GM06990 (cell line): ENCODE measurements at places on chromosomes 7 and 10.

- no peak for DNase-seq
Observed at GRCh38 chr10:114635797-114636550, 22.1 kb downstream of the ABLIM1 start.

DNA sequence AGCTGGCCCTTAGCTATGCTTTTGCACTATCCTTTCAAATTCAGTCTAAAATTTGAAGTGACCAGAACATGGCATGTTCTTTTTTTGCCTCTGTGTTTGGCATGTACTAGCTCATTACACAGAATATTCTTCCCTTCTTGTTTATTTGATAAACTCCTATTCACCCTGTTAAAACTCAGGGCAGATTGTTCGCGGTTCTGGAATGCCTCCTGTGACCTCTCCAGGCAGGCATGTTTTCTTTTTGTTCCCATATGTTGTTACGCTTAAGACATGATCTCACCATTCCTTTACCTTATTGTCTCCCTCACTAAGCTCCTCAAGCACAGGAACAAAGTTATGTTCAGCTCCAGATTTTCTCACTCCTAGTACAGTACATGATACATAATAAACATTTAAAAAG, 181.7 kb downstream of the CCSER2 start:
- no peak for DNase-seq

DNA sequence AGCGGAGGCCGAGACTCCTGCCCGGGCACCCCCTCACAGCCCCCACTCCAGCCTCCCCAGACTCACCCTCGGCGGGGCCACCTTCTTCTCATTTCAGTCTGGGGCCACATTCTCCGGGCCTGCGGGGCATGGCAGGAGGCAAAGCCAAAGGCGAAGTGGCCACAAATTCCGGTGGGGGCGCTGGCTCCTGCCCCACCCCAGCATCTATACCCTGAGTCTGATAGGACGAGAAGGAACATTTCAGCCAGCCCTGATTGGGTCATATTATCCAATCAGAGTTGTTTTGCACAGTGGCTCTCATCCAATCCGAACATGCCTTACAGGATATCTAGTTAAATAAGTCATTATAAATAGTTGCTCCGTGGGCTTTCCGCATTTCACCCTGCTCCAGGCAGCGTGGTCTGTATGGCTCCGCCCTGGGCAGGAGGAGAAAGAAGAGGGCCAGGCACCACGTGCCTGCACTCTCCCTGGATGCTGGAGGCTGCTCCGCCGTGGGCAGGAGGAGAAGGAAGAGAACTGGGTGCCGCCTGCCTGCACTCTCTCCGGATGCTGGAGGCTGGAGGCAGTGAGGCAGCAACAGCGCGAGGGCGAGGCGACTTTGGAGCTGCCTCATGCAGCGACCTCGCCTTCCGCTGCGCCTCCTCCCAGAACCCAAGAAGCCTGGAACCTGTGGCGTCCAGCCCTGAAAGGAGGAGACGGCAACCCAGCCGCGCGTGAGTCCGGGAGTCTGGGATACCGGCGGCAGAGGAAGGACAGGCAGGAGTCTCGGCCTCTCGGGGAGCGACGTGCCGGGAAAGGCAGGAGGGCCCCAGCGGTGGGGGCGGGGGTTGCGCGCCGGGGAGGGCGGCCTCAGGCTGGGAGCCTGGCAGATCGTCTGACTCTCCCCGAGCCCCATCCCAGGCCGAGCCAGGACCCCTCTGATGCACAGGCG, 162.9 kb downstream of the ZNF33B start:
- no peak for DNase-seq

- no peak for DNase-seq
Observed at GRCh38 chr7:85103962-85104361, 82.9 kb downstream of the SEMA3D start.

- no peak for DNase-seq
Observed at GRCh38 chr7:158902427-158902826, 46.1 kb downstream of the DYNC2I1 start.

DNA sequence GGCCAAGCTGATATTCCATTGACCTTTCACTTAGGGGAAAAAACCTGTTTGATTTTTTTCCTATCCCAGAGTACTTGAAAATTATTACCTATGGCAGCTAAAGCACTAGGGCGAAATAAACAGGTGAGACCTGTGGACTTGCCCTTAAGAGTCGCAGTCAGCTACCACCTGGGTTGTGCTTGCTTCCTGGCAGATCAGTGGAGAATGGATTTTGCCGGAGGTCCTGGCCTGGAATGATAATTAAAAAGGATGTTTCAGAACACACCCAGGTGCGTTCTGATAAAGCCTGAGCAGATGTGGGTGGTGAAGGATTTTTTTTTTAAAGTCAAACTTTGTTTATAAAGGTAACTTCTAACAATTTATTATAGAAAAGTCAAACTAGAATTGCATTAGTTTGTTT, 59.1 kb downstream of the AUTS2 start:
- no peak for DNase-seq

DNA sequence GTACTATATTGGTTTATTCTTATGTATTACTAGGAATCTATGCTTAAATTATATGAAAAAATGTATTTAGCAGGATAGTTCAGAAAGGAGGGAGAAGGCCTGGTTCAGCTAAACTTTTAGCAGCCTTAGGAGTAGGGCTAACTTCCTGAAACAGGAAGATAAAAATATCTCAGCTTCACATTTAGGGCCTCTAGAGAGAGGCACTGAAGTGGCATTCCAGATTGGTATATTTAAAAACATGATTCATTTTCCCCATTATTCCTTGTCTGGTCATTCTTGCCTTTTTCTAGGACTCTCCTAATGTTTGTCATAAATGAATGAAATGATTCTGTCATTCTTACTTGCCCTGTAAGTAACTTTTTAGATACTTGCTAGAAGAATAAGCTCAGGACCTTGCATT, 63.0 kb upstream of the CYP26C1 start:
- DNase-seq, result no peak

- no peak for DNase-seq
Observed at GRCh38 chr10:124632566-124632965, 111.6 kb downstream of the FAM53B start.

GRCh38 chr7:2090526-2091520, 141.9 kb downstream of the MAD1L1 start:
- no peak for DNase-seq

GRCh38 chr7:151883857-151884256, 6.9 kb upstream of the PRKAG2 start:
- DNase-seq, result no peak

DNA sequence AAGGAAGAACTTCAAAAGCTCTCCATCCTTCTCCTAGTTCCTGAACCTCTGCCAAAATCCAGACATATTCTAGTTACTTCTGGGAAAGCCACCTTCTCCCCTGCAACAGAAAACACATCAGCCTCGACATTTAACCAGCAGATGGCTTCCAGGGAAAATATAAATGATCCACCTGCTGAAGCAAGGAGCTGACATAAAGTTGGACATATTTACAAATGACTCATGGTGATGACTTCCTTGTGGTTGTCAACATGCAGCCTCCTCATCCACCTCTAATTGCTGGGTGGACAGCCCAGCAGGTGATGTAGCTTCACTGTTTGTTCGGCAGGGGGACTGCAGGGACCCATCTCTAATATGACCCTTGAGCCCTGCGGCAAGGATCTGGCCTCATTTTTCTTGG, 266.0 kb downstream of the C7orf25 start:
- DNase-seq, result no peak

- DNase-seq, result no peak
Observed at GRCh38 chr7:7798510-7798909, 80.1 kb upstream of the RPA3 start.

- no peak for DNase-seq
Observed at GRCh38 chr10:69315100-69315542, 36.8 kb downstream of the HK1 start.

- DNase-seq, result no peak
Observed at GRCh38 chr10:99520040-99520846, 12.5 kb upstream of the NKX2-3 start.

DNA sequence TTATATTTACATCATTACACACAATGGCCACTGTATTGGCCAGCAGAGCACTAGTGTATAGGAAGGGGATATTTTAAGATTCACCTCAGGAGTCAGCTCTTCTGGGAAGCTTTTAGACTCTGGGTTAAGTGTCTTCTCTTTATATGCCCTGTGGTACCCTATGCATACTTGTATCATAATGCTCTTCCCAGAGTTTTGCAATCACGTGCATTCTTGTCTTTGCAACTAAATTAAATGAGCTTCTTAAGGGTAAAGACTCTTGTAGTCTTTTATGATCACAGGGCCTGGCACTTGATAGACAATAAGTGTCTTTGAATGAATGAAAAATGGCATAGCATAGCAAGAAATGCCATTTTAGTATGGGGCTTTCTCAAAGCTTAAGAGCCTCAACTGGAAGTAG, 35.4 kb upstream of the ARMS2 start:
- no peak for DNase-seq

- no peak for DNase-seq
Observed at GRCh38 chr7:116906391-116906790, 44.0 kb downstream of the CAPZA2 start.

DNA sequence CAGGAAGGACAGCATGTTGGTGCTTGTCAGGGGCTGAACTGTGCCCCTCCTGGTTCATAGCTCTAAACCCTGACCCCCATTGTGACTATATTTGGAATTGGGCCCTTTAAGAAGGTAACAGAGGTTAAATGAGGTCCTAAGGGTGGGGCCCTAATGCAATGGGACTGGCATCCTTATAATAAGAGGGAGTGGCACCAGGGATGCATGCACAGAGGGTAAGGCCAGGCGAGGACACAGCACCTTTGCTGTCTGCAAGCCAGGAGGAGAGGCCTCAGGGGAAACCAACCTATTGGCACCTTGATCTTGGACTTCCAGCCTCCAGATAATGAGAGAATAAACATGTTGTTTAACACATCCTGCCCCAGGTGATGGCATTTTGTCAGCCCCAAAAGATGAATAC, 61.3 kb upstream of the EBF3 start:
- DNase-seq, result no peak

DNA sequence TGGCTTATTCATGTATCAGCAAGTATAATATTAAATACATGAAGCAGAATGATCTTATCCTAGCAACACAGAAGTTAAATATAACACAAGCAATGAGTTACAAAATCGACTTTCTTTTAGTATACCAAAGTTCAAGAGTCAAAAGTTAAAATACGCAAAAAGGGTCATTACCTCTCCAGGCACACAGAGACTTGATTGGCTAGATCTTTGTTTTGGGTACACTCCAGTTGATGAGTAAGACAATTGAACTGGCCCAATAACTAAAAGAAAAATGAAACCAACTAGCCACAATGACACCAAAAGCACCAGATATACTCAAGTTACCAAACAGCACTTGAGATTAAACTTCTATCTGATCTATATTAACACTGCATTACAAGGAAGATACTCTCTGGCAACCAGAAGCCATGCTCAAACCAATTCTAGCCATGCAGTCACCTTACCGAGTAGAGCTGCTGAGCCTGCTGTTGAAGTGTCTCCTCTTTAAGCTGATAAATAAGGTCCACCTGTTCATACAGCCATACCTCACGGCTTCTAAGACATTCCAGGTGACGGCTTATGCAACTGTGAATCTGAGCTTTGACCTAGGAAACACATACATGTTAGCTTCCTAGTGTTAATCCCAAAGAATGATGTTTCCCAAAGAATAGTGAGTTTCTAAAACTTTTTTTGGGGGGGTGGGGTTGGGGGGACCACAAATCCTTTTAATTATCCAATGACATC, 15.6 kb downstream of the NCOA4 start:
- no peak for DNase-seq

- DNase-seq, result no peak
Observed at GRCh38 chr10:125062914-125063230, 97.5 kb downstream of the CTBP2 start.

DNA sequence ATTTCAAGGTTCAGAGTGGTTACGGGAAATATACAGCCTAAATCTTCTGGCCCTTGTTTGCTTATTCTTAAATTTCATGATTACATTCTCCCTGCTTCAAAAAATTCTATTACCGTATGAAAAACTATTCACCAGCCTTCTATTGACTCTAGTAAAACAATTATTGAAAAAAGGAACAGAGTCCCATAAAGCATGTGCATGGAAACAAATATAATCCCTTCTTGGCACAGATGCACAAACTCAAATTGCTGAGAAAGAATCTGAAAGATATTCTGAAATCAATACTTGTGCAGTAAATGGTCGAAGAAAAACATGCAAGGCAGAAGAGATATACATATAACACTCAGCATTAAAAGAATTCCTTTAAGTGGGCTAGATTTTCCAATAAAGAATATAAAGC, 83.6 kb downstream of the LRRN3 start:
- no peak for DNase-seq

DNA sequence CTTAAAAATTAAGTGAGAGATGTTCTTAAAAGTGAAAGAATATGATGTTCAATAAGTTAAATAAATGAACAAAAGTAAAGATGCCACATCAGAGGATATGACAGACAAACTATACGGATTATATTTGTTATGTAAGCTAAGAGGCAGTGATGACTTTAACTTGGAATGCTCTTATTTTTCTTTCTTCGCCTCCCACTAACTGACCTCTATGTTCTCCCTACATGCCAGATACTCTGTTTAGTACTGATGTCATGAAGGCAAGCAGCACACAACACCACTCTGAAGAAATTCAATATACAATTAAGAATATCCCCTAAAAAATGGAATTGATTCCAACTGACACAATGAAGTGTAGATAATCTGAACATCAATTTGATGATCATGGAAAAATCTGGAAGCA, 223.4 kb downstream of the DOCK4 start:
- no peak for DNase-seq

DNA sequence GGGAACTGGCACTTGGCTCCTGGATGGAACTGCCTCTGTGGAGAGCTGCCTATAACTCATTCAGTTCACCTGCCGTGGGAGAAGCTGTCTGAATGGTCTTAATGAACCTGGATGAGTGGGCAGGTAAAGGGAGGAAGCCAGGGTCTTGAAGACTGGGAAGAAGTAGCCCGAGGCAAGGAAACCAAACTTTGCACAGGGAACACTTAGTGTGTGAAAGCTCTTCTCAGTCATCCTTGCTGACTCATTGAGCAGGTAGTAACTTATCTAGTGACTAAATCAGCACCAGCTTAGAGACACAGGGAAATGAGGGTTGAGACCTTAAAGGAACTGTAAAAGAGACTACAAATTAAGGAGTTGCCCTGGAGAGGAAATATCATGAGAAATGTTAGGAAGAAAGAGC, 9.9 kb downstream of the LRRC4 start:
- no peak for DNase-seq

DNA sequence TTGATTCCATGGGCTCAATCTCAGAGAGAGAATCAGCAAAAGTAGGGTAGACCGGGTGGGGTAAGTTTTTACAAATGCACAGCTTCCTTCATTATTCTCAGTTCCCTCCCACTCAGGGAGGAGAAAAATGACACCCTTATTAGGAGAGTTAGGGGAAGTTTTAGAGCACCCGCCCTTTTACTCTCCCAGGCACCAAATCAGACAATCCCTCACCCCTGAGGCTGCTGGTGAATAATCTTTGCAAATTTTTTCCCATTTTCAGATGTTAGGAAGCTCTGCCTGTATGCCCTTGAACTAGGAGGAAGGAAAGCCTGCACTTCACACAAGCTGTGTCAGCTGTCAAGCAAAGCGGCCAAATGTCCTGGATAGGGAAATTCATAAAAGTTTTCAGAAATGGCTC, 834.9 kb downstream of the GRID1 start:
- DNase-seq, result no peak

- no peak for DNase-seq
Observed at GRCh38 chr7:1407892-1408291, 51.4 kb downstream of the MICALL2 start.
